Brain (organoid and tissue), 16 donors: ENCODE measurements at places on chromosomes 6 and 20. TPM values are rescaled to one million over a fixed set of nuclear protein-coding genes. Genes with fewer than 3 reads are reported as not detected.

GRCh38 chr6:45574885-45575284 is 197.2 kb upstream of the SUPT3H start:
- DNase-seq: no peak

ZNF337 gene
- polyA plus RNA-seq: 8.1 TPM

DNA sequence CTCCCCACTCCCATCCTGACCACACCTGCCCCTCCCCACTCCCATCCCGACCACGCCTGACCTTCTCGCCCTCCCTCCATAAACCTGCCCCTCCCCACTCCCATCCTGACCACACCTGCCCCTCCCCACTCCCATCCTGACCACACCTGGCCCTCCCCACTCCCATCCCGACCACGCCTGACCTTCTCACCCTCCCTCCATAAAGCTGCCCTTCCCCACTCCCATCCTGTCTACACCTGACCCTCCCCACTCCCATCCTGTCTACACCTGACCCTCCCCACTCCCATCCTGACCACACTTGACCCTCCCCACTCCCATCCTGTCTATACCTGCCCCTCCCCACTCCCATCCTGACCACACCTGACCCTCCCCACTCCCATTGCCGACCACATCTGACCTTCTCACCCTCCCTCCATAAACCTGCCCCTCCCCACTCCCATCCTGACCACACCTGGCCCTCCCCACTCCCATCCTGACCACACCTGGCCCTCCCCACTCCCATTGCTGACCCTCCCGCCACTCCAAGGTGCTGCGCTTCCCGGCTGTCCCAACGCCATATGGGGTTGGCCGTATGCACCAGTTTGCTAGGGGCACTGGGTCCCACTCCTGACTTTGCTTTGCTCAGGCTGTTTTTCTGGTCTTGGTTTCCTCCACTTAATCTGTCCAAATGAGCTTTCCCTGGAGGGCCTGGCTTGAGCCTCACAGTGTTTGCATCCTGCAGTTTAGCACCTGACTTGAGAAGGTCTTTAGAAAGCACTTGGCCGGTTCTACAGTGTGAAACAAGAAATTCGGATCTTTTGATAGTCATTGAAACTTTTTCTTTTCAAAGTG is 2.9 kb downstream of the KIF25 start:
- DNase-seq: no peak

DNA sequence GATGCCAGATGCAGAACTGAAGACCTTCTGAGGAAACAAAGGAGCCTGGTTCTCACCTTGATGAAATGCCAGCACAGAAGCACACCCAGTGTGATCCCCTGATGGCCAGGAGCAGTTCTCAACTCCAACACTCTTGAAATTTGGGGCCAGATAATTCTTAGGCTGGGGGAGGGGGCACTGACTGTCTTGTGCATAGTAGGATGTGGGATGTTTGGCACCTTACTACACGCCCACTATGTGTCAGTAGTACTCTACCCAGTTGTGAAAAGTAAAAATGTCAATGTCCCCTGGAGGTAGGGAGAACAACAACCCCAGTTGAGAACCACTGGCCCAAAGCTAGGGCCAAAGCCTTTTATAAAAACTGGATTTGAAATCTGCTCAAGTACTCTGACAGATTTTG is 398.3 kb upstream of the ARID1B start:
- DNase-seq: no peak

GRCh38 chr6:87832025-87832825 is 130.2 kb upstream of the AKIRIN2 start:
- peak; percentile 77 for DNase-seq

PET117 gene
- 13.0 TPM for polyA plus RNA-seq

- peak; percentile 58 for DNase-seq
Measured at GRCh38 chr20:53872081-53872541, 198.3 kb downstream of the BCAS1 start.

- DNase-seq: no peak
Measured at GRCh38 chr6:84860920-84861319, 96.5 kb upstream of the TBX18 start.

- DNase-seq: peak; percentile 60
Measured at GRCh38 chr20:22106308-22106938, 401.0 kb downstream of the PAX1 start.

TRIM31 gene
- polyA plus RNA-seq: not detected
